Stimulated activated CD4-positive, alpha-beta T cell treated with anti-CD3 and anti-CD28 coated beads, Interleukin-12 subunit alpha, Interleukin-12 subunit beta, amount 100 ng/mL, for 48 hours (primary cell): ENCODE measurements at places on chromosomes 5 and 9.

DNA sequence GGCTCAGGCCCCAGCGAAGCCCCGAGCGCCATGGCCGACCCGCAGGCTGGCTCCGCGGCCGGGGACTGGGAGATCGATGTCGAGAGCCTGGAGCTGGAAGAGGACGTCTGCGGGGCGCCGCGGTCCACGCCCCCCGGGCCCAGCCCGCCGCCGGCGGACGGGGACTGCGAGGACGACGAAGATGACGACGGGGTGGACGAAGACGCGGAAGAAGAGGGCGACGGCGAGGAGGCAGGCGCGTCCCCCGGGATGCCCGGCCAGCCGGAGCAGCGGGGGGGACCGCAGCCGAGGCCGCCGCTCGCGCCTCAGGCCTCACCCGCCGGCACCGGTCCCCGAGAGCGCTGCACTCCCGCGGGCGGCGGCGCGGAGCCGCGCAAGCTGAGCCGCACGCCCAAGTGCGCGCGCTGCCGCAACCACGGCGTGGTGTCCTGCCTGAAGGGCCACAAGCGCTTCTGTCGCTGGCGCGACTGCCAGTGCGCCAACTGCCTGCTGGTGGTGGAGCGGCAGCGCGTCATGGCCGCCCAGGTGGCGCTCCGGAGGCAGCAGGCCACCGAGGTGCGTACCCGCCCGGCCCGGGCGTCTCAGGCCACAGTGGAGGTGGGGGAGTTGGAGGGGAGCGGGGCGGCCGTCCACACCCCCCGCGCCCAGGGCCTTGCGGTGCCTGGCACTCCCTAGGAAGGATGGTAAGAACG, 1.6 kb downstream of the DMRT2 start:
- DNase-seq: no peak

DNA sequence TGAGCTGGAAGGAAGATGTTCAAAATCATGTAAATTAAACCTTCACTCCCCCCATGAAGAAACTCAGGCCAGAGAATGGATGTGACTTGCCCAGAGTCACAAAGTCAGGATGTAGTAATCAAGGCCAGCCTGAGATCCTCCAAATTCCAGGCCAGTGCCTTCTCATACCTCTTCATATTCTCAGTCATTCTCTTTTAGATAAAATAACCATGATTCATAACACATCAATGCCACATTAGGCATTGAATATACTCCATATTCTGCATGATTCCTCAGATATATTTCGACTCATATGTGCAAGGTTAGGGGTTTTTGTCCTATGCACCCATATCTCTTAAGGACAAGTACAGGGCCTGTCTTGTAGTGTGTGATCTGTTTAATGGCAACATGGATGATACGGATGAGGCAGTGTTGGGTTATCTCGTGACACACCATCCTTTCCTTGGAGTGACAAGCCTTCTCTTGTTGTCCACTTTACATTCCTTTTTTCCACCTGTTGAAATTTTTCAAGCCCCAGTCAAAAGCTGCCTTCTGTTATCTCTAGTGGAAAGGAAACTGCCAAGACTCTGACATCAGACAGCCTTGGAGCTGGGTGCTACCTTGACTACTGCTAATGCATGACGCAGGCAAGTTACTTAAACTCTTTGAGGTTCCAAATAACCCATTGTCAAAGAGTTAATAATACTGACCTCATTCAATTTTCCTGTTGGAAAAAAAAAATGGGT, 227.5 kb upstream of the NR4A3 start:
- DNase-seq: no peak

DNA sequence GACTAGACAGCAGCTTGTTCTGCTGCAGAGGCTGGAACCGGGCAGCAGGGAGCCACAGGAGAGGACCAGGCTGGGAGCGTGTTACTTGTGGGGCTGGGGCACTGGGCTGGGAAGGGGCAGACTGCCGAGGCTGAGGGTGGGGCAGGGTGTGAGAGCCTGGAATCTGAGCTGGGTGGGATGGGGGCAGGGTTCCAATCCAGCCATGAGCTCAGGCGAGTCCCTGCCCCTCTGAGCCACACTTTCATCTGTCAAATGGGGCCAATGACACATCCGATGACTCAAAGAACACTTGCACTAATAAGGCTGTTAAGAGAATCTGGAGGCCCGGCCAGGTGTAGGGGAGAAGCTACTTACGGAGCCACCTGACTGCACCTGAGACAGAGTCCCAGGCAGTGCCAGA, 18.7 kb upstream of the WDR38 start:
- DNase-seq: no peak

- DNase-seq: no peak
Observed at GRCh38 chr9:33249983-33250382, 10.0 kb downstream of the SPINK4 start.

DNA sequence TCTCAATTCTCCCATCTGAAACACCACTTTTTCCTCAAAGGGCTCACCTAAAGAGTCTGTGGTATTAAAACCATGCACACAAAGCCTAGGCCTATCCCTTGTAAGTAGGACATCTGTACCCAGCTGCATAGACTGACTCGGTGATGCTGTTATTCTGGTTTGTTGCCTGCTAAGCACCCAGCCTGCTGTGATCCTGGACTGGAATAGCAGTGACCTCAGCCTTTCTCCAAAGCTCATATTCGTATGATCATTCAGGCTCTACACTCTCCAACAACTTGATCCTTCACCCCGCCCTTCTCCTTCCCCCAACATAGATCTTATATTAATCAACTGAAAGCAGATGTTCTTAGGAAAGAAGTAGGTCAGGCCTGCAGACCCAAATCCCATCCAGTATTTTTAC, 81.4 kb upstream of the WWC1 start:
- no peak for DNase-seq

GRCh38 chr5:58265246-58265930, 194.5 kb downstream of the PLK2 start:
- DNase-seq: no peak

DNA sequence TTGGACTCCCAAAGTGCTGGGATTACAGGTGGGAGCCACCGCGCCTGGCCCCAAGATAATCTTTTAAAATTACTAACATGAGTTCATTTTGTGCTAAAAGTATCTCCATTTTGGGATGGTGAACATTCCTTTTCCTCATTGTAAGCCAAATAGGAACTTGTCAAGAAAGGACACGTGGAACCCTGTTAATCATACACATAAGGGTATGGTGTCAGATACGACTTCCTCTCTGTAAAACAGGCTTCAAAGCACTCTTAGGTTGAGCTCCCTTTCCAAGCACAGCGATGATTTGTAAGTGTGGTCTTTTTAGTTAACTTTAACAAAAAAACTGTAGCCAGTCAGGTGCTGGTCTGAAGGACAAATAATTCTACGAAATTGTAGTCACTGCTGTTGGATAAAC, 132.7 kb downstream of the UNC13B start:
- no peak for DNase-seq

DNA sequence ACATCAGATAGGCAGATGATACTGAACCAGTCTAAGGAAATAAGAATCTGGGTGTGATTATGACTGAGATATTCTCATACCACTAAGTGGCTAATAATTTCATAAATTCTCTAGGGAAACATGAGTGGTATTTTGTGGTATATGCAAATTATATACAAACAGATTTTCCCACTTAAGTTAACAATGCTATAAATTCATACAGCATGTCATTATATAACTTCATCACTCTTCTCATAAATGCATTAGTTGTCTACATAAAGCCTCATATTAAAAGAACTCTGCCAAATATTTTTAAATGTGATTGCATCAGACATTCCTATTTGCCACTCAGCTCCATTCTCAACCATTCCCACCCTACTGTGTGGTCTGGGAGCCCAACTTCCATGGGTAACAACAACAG, 226.5 kb downstream of the TLE1 start:
- DNase-seq: no peak

- DNase-seq: no peak
Observed at GRCh38 chr9:93533863-93534262, 42.5 kb upstream of the PHF2 start.

DNA sequence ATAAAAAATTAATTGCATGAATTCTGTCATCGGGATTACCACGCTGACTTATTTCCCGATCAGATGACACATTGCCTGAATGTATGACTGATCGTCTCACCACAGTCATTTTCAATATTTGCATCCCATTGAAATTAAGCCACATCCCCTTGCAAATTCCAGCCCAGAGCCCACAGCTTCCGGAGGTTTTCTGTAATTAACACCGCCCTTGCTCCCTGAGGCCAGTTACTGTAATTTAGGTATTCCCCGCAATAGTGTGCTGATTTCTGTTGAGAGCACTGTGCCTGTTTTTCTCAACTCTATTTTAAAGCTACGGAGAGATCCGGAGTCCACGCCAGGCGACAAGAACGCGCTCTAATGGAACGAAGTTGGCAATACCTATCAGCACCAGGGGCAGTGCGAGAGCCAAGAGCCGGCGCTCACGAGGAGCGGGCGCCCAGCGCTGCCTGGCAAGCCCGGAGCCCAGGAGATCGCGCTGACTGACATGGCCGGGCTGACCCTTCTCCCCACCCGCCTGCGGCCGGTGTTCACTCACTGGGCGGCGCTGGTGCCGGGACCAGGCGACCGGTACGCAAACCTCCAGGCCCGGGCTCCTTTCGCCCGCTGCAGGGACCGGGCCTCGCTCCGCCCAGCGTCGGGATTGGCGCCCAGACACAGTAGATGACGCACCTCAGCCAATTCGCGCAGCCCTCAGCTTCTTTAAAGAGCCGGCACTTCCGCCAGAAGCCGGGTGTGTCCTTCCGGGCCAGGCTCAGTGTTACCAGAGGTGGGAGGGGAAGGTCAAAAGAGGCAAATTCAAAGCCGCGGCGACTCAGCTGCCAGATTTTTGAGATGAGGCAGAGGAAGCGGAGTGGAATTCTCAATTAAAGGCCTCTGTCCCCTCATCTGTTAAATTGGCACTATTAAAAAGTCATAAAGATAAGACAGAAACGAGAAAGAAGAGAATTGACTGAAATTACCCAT, at the start of gene PLGRKT:
TSS of gene PLGRKT (minus strand) at position 672 of the 963 bp plus-strand sequence. CDS start 5,948 bp downstream, outside the sequence.
- peak; percentile 86 for DNase-seq

DNA sequence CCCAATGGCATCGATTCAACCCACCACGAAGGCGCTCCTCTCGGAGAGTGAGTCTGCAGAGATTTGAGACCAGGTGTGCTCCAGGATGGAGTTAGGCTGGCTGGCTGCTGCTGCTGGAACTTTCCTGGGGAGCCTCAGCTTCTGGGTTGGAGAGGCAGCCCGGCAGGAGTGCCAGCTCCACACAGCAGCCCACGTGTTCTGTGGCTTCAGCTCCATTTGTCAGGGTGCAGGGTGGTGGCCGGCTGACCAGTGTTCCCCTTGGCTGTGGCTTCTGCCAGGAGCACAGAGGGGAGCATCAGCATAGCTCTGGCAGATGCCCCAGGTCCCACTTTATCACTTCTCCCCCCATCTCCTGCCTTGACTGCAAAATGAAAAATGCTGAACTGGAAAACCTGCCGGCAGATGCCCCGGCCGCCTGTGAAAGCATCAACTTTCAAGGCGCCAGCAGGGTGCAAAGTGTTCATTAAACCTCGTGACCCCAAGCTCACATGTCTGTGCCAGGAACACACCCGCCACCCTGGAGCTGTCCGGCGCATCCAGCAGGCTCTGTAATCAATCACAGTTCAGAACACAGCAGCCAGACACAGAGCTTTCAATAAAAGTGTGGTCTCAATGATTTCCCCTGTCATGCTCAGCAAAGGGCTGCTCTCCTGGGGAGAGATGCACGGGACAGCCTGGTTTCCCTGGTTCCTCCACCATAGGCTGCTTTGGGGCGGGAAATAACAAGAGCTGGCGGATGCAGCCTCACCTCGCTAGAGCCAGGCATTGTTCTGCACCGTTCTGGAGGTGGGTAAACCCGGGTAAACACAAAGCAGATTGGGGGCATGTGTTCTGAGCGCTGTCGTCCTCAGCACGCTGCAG, 53.2 kb downstream of the TRIP13 start:
- no peak for DNase-seq

DNA sequence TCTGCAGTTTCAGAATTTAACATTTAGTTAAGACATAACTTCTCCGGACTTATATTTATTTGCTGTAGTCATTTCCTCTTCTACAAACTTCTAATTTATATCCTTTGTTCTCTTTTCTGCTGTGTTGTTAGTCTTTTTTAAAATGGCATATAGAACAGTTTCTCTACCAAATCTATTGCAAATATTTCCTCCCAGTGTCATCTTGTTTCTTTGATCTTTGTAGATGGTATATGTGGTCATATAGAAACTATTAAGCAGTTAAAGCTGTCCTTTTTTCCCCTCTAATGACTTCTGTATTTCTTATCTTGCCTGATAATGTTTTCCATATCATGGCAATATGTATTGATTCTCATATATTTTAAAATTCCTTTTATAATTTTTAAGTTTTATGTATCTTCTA, 264.5 kb downstream of the MCTP1 start:
- DNase-seq: no peak

GRCh38 chr5:17897776-17898175, 263.5 kb downstream of the TAF11L14 start:
- no peak for DNase-seq

DNA sequence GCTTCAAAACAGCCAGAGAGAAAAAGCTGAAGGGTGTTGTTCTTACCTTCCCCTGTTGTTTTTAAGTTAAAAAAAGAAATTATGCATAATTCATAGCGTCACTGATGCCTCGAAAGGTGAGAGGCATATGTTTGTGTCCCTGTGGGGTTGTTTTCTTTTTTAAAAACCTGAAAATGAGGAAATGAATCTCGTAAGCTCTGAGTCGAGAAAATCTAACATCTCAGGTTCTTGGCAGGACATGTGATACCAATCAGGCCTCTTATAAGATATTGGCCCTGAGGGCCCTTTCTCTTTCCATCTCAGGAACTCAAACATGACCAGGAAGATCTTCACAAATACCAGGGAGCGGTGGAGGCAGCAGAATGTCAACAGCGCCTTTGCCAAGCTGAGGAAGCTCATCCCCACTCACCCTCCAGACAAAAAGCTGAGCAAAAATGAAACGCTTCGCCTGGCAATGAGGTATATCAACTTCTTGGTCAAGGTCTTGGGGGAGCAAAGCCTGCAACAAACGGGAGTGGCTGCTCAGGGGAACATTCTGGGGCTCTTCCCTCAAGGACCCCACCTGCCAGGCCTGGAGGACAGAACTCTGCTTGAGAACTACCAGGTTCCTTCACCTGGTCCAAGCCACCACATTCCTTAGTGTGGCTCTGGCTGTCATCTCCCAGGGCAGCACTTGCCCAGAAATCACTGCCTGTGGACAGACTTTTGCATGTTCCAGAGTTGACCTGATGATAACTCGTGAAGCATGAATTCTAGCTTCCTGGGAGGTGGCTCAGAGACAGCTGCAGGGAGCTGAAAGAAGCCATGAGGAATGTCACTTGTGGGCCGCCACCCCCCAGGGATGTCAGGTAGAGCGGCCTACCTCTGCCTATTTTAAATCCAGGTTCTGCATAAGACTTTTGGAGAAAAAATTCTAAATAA, at the start of gene TAL2:
TSS of gene TAL2 (plus strand) at position 274 of the 921 bp plus-strand sequence. CDS start at position 314, 40 bp downstream.
- DNase-seq: no peak

GRCh38 chr5:138466125-138466899, 1.0 kb downstream of the EGR1 start:
- no peak for DNase-seq

DNA sequence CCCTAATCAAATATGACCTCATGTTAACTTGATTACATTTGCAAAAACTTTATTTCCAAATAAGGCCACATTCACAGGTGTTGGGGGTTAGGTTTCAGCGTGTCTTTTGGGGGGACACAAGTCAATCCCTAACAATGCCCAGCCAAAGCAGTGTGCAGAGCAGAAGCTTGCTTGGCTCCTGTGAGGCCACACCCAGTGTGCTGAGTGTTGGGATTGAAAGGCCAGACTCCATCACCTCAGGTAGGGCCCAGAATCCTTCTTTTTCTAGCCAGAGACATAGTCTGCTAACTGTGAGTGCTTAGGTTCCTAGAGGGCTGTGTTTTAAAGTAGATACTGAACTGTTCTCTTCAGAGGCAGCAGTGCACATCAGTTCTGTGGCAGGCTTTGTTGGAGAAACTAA, 27.9 kb downstream of the KDM4C start:
- DNase-seq: no peak

- DNase-seq: no peak
Observed at GRCh38 chr9:75866273-75866871, 24.1 kb upstream of the PCSK5 start.

- DNase-seq: no peak
Observed at GRCh38 chr5:163529698-163530097, 24.3 kb downstream of the MAT2B start.
